ENCODE measurements at places on chromosomes 2 and 18. TPM values are rescaled to one million over a fixed set of nuclear protein-coding genes. Genes with fewer than 3 reads are reported as not detected.

Gene SIX3
- not detected for total RNA-seq

Gene HPCAL1
- 23.4 TPM for total RNA-seq

Gene MOGAT1
- total RNA-seq, result not detected

Gene MARCO
- total RNA-seq, result 37.3 TPM

Gene DOK6
- 8.2 TPM for total RNA-seq

Gene ERBB4
- total RNA-seq, result 38.8 TPM
